ENCODE measurements at places on chromosomes 2 and 18.

DNA sequence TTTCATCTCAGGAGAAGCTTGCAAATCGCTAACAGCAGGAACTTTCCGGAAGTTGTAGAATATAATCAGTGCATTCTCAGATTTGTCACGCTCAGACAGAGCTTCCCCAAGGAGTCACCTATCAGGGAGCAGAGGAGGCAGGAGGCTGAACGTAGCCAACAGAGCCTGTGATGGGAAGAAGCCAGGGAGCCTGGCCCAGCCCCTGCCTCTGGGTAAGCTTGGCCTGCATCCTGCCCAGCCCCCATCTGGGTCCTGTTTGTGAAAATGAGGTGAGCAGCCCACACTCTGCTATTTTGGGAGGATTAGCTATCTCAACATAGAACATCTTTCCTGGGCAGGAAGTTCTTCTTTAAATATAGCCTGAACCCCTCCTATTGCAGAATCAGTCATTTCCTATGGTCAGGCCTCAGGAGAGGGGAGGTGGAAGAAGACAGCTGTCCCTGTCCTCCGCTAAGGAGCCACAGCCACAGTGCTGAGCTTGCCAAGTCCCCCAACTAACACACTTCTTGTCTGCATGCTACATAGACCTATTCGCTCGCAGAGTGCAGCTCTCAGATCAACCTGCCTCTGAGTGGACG, 19.2 kb upstream of the PKDCC start:
- DNase-seq: peak; percentile 80

DNA sequence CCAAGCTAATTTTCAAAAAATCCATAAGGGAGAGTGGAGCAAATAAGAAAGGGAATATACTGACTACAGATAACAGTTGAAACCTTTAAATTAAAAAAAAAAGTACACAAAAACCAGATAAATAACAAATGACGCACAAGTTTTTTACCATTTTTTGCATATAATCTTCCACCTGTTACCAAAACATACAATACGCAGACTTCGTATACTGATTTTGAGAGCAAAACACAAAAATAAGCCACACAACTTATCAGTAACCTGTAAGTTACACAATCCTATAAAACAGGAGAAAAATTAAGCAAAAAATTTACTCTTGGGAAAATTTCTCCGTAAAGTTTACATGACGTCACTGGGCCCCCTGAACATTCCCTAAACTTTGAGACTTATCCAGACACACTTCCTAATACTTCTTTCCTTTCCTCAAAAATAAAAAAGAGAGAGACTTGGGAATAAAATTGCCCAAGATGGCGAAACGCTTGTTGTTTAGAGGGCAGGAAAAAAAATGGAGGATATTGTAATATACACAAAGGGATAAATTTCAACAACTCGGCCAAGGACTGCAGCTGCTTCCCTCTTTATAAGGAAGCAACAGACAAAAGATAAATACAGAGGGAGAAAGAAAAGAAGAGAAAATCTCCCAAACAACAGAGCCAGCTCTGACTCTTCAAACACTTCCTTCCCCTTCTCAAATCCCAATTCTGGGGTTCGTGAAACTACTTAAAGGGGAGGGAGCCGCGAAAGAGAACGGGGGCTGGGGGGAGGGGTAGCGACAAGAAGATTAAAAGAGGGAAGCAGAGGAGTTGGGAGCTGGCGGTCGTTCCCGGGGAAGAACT, 1.6 kb downstream of the BAZ2B start:
- DNase-seq: peak; percentile 51

DNA sequence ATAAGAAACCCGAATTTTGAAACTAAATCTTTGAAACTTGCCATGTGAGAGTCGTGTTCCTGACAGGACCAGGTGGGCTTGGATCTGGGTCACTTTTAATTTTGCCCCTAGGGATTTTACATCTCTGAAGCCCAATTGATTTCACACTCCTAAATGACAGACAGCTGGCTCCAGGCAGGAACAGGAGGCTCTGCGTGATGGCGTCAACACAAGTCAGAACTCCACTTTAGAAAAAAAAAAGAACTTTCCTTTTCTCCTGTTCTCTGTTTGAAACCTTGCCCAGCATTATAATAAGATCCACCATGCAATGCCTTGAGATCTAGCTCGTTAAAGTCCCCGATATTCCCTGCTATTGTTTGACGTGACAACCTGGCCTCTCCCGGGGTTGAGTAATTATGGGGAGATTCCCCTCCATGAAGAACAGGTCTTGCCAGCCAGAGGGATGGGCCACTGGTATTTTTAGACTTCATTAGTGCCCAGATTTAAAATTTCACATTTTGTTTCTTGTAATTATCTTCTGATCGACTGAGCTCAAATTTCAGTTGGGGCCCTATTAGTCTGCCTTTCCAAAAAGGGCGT, 260.3 kb downstream of the KLHL29 start:
- no peak for DNase-seq

- DNase-seq: no peak
Measured at GRCh38 chr18:56475250-56475649, 163.1 kb downstream of the TXNL1 start.

DNA sequence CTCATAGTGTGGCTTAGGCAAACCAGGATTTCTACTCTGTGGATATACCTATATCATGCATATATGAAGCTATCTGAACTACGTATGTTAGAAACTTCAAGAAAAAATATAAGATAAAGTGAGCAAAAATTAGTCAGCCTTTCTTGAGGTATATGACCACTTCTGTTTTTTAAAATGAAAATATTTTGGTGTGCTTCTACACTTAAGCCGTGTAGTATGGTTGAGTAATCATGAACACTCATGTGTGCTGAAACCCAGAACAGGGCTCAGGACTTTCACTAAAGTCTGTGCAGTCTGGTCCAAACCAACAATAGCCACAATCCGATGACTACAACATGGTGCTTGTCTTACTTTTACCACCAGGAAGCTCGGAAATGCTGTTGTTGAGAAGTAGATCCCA, 48.9 kb upstream of the TMEM177 start:
- DNase-seq: no peak

DNA sequence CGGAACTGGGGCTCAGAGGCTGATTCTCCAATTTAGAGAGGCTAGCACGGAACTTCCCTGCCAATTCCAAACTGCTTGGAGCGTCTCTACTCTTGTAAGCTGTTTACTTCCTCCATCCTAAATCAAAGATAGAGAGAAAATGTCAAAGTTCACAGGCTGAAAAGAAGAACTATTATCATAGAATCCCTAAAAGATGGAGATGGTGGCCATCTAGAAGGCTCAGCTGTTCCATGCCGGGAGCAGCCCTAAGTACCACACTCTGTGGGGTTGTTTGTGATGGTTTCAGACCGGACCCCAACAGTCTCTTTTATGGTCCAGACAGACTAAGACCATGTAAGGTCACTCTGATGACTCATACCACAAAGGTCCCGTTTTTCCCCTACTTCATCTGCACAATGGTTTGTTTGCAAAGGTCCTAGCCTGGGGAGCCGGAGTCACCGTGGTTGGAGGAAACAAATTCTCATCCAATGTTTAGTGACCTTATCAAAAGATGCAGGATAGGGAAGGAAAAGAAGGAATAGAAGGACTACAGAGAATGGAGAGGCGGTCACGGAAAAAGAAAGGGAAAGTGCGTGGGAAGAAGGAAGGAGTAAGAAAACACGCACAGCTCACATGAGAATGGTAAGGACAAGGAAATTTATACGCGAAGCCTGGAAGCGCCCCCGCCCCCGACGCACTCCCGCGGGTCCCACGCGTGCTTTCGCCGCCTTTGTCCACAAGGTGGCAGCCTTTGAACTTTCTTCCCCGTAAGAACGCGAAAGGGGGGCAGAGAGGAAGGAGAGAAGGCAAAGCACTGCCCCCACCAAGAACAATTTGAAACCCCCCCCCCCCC, 453 bp upstream of the ANTXR1 start:
- no peak for DNase-seq

- no peak for DNase-seq
Measured at GRCh38 chr2:155357172-155357571, 658.7 kb downstream of the KCNJ3 start.

DNA sequence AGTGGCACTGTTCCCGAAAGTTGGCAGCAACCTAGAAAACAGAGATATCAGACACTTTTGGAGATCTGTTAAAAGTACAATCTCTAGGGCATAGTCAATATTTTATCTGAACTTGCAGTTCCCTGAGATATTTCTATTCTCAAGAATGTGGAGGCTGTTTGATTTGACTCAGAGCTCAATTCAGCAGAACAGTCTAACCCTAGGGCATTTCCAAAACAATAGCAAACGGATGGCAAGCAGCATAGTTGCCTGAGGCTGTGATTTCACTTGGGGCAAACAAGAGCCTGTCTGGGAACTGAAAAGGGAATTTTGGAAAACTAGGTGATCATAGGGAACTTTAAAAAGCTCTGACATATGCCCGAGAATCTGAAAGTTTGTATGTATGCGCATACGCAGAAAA, 772.8 kb upstream of the LRRTM1 start:
- peak; percentile 18 for DNase-seq

GRCh38 chr2:241257419-241258032, 57.9 kb downstream of the HDLBP start:
- no peak for DNase-seq

DNA sequence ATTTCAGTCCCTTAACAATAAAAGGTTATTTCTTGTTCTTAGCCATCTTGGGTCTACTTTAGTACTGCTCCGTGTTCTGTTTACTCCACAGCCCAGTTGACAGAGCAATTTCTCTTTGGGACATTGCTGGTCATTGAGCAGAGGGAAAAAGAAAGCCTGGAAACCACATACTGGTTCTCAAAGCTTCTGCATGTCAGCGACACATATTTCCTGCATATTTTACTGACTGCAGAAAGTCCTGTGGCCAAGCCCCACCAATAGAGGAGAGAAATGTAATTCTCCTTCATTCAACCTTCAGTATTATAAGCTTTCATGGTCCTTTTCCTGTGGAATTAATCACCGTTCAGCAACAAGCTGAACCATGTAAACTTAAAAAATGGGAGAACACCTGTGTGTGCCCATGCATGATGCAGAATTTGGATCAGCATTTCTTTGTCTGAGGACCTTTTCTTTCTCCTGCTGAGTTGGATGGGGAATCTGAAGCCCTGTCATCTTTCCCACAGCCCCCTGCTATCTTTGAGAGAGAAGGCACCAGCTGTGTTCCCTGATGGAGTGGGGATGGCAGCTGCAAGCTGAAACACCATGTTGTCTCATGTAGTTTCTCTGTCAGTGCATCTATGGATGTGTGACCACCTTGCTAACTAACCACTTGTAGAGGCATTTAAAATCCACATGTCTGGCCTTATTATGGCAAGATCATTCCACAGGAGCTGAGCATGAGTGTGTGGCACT, 431.6 kb downstream of the MEIS1 start:
- no peak for DNase-seq

DNA sequence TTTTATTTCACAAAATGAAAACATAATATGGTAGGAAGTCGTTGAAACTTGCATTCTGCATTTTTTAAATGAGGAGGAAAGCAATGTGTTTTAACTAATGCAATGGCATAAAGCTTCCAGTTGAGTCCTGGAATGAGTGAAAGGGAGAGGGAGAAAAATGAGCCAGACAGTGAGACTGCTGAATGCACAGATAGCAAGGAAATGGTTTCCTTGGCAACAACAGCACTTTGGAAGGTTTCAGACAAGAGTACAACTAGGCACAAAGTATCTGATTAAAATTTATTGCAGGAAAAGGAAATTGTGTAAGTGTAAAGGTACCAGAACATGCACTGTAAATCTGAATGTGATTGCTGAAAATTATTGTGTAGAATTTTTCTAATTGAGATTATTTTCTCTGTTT, 320.1 kb upstream of the KYNU start:
- peak; percentile 92 for DNase-seq

DNA sequence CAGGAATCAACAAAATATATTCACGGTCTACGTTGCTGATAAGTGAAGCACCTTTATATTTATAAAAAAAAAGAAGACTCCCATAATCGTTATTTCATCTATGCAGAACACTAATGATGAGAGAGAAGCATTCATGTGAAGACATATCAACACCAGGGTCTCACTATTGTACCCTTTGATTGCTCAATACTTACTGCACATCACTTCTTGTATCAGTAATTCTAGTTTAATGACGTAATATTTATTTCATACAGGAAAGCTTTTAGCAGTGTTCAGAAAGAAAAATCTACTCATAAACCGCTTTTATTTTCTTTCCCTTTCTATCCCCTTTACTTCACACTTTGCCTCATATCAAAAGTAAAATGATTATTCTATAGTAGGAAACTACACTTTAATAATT, 30.7 kb downstream of the CCDC141 start:
- DNase-seq: no peak

GRCh38 chr2:223762853-223763252, 74.5 kb downstream of the AP1S3 start:
- peak; percentile 45 for DNase-seq

GRCh38 chr2:216257089-216257488, 115.2 kb downstream of the MARCHF4 start:
- no peak for DNase-seq

DNA sequence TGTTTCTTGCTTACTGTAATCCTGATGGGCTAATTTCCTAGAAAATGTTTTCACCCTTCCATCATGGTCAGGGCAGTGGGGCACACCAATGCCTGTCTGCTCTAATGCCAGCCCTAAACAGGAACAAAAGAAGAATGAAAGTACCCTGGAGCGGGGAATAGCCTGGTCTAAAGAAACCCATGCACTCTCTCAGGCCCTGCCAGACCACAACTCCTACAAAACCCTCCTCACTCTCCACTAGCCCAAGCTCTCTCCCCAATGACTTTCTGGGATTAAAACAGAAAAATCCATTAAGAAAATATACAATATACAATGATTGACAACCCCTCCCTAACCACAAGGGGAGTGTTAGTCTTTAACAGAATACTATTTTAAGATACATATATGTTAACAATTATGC, 67.6 kb downstream of the AAK1 start:
- DNase-seq: no peak

GRCh38 chr2:178478439-178479274, at the start of gene FKBP7:
Gene FKBP7 (minus strand): TSS chr2:178478600. CDS start chr2:178478499, 101 bp downstream.
- peak; percentile 59 for DNase-seq

GRCh38 chr2:193837111-193837738, 1642.5 kb upstream of the TMEFF2 start:
- no peak for DNase-seq

DNA sequence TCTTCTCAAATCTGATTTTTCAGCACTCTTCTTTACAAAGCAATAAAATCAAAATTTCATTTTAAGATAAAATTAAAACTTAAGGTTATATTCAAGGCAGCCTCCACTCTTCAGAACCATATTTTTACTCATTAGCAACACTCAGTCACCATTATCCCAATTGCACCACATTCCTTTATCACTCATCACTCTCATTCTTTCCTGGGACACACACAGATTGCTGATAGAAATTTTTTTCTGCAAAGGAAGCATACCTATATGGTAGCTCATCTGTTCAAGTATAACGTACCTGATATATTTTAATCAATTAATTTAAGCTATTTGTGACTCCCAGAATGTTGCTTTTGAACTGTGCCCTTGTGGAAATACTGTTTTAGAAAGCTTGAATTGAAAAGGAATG, 1559.3 kb upstream of the ZEB2 start:
- DNase-seq: no peak

GRCh38 chr2:76567478-76567877, 856.8 kb upstream of the GCFC2 start:
- DNase-seq: no peak
